ENCODE measurements at places on chromosomes 12 and 14. TPM values are rescaled to one million over a fixed set of nuclear protein-coding genes. Genes with fewer than 3 reads are reported as not detected.
A peak's percentile ranks its signal among the peaks of the same experiment; 100 is the strongest.

- DNase-seq = no peak
These were observed 2.1 kb downstream of the KIF21A start for GRCh38 chr12:39440781-39441180.

DNA sequence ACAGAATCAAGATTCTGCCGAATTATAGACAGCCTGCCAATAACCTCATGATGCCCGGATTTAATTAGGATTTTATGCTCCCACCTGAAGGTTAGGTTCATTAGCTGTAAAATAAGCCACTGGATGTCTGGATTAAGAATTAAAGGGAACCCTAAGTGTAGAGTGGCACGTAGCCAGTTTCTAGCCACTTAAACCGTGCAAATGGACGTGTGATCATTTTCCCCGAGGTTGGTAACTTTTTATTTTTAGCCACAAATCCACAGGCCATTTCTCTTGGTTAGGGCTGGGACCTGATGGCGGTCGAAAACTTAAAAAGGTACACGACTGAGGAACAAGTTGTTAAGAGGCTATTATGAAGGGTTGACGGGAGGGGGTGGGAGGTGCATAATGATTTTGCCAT is 127.3 kb upstream of the TMPO start:
- DNase-seq = no peak

- no peak for DNase-seq
These were observed 34.7 kb upstream of the RTRAF start for GRCh38 chr14:51954657-51955056.

- DNase-seq = no peak
These were observed 12.8 kb upstream of the NRDE2 start for GRCh38 chr14:90344331-90345238.

DNA sequence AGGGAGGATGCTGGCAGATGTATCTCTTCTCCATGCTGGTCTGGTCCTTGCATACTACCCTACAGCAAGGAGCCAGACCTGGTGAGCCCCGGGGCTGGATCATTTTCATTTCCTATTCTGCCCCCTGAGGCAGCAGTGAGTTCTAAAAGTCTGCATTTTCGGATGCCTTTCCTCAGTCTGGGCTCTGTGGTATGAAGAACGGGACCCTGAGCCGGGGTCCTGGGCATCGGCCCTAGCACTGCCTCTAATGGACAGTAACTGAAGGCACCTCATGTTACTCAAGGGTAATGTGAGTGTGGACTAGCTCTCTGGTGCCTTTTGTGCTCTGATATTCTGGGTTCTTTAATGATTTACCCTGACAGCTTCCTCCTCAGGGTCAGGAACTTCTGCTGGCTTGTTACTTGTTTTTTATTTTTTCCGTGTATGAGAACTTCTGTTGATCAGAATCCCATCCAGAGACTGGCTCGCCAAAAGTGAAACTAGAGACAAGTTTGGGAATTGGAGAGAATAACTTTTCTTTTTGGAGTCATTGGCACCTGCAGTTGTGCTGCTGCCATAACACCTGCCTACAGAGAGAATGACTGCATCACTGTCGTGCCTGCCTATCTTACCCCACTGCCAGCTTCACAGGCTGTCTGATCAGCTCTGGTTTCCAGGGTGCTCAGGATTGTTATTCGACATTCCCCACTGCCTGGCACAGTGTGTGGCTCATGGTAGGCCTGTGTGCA is 62.3 kb downstream of the SUSD6 start:
- no peak for DNase-seq

- no peak for DNase-seq
These were observed 483.3 kb downstream of the ZFP36L1 start for GRCh38 chr14:68309616-68310015.

GRCh38 chr12:5197131-5197530 is 153.5 kb downstream of the KCNA5 start:
- no peak for DNase-seq

GRCh38 chr12:18718462-18718861 is 19.4 kb downstream of the PLCZ1 start:
- no peak for DNase-seq

- DNase-seq = no peak
These were observed 20.5 kb downstream of the KERA start for GRCh38 chr12:91037276-91037675.

- DNase-seq = no peak
These were observed 23.8 kb upstream of the ELK3 start for GRCh38 chr12:96170328-96170727.

DNA sequence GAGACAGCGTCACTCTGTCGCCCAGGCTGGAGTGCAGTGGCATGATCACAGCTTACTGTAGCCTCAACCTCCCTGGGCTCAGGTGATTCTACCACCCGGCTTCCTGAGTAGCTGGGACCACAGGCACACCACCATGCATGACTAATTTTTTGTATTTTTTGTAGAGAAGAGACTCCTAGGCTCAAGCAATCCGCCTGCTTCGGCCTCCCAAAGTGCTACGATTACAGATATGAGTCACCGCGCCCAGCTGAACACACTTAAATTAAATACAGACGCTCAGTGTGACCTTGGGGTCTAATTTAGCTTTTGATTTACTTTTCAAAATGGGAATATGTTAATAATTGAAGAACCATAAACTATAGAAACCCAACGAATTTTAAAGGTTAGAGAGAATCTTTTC is 77.2 kb downstream of the C2CD5 start:
- no peak for DNase-seq

GRCh38 chr14:103057028-103057371 is 349 bp downstream of the CDC42BPB start:
- DNase-seq = no peak

- DNase-seq = peak; percentile 34
These were observed 9.1 kb downstream of the C12orf76 start for GRCh38 chr12:110039085-110039807.

DNA sequence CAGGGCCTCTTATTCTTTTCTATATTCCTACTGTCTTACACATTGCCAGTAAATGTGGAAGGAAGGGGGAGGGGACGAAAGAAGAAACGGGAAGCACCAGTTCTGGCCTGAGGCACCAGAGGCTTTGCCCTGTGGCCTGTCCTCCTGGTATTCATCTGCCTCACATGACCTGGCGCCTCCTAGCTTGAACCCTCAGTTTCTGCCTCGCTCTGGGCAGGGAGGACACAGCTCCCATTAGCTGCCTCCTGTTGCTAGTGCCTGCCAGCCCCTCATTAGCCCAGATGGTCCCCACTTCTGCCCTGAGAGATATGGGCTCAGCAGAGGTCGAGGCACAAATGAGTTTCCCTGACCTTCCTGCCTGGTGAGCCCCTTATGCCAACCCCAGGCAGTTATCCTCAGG is 3.0 kb upstream of the PLEKHG6 start:
- no peak for DNase-seq

DNA sequence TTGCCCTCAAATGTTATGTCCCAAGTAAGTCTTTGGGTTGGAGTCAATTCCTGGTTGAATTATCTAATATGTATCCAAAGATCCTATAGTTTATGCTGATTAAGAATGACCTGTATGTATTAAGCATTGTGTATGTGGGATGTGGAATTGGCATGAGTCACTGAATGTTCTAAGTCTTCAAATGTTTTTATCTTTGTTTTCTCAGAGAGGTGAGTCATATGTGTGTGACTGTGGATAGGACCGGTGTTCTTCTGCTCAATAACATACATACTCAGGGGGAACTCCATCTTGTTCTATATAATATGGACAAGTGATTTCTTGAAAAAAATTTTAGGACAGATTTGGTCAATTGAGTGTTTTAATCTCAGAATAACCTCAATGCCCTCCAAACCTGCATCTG is 57.9 kb downstream of the NAV3 start:
- DNase-seq = no peak

DNA sequence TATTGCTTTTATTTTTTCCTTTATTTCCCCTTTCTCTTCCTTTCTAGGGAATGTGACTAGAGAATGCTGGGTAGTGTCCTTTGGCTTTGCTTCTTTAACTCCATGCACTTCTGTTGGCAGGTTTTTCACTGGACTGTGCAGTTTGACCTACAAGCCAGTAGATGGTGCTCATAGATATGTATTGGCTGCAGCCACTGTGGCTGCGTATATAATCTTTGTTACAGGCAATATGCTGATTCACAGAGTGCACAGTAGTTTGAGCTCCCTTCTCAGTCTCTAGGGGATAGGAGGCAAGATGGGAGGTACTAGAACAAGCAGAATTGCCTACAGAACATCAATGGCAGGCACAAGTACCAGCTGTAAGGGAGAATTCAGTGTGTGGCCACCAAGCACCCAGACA is 503.5 kb downstream of the LRFN5 start:
- no peak for DNase-seq

DNA sequence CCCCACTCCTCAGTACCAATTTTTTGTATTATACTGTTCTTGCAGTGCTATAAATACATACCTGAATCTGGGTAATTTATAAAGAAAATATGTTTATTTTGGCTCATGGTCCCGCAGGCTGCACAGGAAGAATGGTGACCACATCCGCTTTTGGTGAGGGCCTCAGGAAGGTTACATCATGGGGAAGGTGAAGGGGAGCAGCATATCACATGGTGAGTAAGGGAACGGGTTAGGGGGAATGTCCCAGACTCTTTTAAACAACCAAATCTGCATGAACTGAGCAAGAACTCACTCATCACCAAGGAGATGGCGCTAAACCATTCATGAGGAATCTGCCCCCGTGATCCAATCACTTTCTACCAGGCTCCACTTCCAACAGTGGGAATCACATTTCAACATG is 40.0 kb downstream of the OSBPL8 start:
- no peak for DNase-seq

- peak; percentile 29 for DNase-seq
These were observed 14.5 kb upstream of the PWP1 start for GRCh38 chr12:107670999-107671643.

DNA sequence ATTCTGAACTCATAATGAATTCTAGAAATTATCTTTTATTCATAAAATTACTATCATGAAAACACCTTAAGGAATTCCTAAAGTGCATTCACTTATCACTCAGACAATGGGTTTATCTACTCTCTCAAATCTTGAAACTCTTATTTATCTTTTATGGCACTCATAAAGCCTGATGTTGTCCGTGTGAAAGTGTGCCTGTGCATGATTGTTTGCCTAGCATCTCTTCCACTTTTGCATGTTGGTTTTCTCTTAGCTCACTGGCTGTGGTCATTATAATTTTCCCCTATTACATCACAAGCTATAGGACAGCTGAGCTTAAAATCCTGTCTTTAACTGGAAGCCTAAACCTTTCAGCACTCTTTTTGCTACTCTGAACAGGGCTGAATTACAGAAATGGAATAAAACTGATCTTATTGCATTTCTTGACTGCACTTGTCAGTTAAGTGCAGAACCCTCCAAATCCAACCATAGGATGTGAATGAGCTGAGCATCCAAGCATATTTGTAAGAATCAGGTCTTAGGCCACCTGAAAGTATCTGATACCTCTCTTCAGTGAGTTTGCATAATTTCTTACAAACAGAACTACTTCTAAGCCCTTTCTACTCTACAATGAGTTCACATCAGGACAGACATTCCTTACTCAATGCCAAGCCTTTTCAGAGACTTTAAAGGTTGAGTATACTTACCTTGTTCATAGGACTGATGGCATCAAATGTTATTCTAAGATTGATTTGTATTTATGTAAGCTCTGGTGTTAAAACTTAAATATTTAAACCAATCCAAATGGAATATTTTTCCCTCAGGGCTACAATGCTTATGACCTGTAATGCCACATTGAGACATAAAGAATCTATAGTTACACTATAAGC is 221.2 kb upstream of the KITLG start:
- DNase-seq = no peak

DNA sequence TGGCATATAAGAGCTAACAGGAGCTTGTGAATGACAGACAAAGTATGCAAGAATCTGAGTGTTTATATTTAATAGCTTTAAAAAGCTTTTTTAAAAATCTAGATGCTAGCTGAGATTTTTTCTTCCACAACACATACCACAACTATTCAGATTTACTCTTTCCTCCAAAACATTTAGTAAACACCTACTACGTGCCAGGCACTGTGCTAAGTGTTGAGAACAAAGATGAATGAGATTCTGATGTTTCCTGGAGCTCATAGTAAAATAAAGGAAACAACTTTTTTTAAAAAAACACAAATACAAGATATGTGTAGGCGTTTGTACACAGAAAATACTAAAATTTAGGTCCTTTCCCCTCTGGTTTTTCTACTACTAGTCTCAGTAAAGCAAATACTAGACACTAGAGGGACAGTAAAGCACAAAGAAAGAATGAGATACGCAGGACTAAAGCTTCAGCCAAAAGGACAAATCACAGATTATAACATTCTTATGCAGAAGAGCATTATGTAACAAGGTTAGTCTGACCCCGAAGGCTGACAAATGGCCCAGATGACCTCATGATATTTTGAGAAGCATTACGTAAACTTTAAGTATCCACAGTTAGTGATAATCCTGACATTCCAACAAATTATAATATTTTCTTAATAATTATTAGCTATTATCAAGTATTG is 78.6 kb upstream of the PAWR start:
- no peak for DNase-seq

DNA sequence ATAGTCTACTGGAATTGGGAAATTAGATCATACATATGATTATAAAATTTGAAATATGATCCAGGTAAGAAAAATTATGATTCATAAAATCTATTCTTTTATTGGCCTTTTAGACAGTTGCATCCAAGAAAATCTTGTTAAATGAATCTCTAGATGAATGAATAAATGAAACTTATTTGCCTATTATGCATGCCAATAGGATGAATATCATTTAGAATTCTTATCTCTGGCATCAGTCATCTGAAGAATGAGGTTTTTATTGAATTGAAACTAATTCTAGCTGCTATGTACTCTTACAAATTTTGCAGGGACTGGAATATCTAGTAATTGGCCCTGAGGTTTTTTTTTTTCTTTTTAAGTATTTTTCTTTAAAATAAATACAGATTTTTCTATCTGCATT is 475.5 kb downstream of the NAV3 start:
- no peak for DNase-seq

GRCh38 chr12:63894132-63894531 is 49.6 kb downstream of the SRGAP1 start:
- no peak for DNase-seq

- DNase-seq = no peak
These were observed 4.7 kb downstream of the ACVRL1 start for GRCh38 chr12:51911788-51912711.

GRCh38 chr12:52645982-52646381 is 6.0 kb downstream of the KRT2 start:
- DNase-seq = no peak

DNA sequence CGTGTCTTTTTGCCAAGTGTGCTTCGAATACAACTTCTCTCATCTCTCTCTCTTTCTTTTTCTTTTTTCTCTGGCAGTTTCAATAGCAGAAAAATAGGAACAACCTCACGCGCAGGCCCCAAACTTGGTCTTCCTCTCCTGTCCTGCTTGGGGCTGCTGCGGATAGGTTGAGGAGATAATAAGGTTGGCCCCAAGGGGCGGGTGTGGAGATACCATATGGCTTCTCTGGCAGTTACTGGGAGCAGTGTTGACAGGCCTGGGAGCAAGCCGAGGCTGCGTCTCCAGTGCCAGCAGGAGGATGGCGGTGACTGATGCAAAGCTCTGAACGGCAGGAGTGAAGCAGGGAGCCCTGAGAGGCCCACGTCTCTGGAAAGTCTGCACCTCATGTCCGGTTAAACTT is 89.5 kb upstream of the MANSC4 start:
- no peak for DNase-seq

USP44 gene
- 4.4 TPM for total RNA-seq

FAR2 gene
- total RNA-seq = 5.4 TPM

EPYC gene
- total RNA-seq = not detected

MIS18BP1 gene
- 66.4 TPM for total RNA-seq

SLC6A15 gene
- not detected for total RNA-seq

FITM1 gene
- 0.26 TPM for total RNA-seq

CLEC12A gene
- total RNA-seq = not detected

PRIMA1 gene
- total RNA-seq = not detected

FAM186B gene
- 0.62 TPM for total RNA-seq

LYSET gene
- 14.1 TPM for total RNA-seq

PRB2 gene
- total RNA-seq = not detected

HRK gene
- not detected for total RNA-seq

SERPINA9 gene
- not detected for total RNA-seq
